ENCODE measurements at places on chromosomes 6 and 20. TPM values are rescaled to one million over a fixed set of nuclear protein-coding genes. Genes with fewer than 3 reads are reported as not detected.
A peak's percentile ranks its signal among the peaks of the same experiment; 100 is the strongest.

- DNase-seq, result no peak
Observed at GRCh38 chr6:107928984-107929383, 29.0 kb downstream of the SEC63 start.

GRCh38 chr20:24916412-24916811 is 32.7 kb upstream of the CST7 start:
- no peak for DNase-seq

GRCh38 chr6:37029249-37029971 is 24.0 kb downstream of the FGD2 start:
- peak; percentile 79 for DNase-seq

- DNase-seq, result no peak
Observed at GRCh38 chr20:50413088-50413500, 97.1 kb upstream of the PTPN1 start.

GRCh38 chr6:134574491-134574890 is 256.6 kb upstream of the SGK1 start:
- DNase-seq, result no peak

GRCh38 chr6:166955865-166956443 is 396 bp downstream of the RNASET2 start:
- no peak for DNase-seq

DNA sequence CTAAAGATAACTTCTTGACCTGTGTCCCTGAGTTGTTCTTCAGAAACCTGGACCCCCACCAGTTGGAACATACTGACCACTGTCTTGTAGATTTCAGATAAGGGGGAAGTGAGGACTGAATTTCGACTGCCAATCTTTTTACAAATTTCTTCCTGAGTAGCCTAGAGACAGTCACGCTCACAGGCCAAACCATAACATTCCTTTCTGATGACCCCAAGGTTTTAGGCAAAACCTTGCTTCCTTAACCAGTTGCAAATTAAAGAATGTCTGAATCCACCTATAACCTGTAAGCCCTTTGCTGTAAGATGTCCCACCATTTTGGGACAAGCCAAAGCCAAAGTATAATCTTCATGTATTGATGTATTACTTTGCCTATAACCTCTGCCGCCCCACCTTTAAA is 306.9 kb downstream of the LRFN2 start:
- no peak for DNase-seq

DNA sequence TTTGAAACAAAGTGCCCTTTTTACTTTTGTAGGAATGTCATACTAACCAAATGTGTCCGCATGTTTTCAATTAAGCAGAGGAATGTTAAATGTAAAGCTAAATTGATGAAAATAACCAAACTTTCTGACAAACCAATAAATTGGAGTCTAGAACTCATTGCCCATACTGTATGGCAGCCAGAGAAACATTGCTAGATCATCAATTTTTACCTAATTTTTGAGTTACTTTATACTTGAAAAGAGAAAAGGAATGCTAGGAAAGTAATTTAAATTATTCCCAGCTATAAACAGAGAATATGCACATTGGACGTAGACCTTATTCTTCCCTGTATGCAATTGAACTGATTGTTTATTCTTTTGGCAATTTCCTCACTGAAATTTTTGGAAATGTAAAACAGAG is 44.4 kb downstream of the RPS12 start:
- DNase-seq, result no peak

DNA sequence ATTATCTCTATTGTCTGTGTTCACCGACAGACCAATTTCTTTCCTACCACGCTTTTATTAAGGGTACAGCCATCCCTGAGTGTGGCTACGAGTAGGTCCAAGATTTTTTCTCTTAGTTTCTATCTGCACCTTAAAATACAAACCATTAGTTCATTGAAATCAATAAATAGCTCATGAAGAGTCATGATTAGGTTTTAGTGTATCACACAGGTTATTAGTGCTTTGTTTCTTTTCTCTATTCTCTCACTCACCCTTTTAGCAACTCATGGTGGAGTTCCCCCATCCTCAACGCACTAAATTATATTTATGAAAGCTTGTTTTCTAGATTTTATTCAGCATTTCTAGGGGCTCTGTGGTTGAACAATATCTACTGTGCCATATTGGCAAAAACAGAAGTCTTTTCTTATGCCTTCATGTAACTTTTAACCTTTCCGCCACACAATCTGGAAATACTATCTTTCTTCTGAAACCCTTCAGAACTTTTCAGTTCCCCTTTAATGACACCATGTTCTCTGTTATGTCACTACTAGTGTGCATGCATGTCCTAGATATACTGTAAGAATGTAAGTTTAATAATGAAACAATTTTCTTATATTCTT is 128.2 kb upstream of the LAMA2 start:
- no peak for DNase-seq

DNA sequence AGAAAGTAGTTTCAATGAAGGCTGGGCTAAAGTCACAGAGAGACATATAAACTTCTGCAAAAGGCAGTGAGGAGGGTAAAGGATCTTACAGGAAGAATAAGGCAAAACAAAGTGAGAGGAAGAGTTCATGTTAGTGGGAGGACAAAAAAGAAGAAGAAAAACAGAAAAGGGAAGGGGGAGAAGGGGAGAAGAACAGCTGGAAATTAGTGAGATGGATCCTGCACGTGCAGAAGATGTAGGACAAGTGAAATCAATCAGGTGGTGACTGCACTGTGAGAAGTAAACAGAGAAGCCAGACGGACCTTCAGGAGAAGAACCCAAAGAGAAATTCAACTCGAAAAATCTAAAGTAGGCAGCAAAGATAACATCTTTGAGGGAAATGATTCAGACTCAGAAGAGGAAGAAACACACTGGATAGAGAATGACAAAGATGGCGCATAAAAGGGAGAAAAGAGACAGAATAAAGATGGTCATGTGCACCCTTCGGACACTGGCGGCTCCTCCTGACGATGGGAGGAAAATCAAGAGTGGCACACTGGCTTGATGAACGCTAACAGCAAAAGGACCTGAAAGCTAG is 105.9 kb downstream of the MYB start:
- DNase-seq, result no peak

GRCh38 chr6:168709991-168710390 is 269.0 kb downstream of the SMOC2 start:
- no peak for DNase-seq

GRCh38 chr6:9360881-9361280 is 925.5 kb upstream of the SLC35B3 start:
- peak; percentile 10 for DNase-seq

DNA sequence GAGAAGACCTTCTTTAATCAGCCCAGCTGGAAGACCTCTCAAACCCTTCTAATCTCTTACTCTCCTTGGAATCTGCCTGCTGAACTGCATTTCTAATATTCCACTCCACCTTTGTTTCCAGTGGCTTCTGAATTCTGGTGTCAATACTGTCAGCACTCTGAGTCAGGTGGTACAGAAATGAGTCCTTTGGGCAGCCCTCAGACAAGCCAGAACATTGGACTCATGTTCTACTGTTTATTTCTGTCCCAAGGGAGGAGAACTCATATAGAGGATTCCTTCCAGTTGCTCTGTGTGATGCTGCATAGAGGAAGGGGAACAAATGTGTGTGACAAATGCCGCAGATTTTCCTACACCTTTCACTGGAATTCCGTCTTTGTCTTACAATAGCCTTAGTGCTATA is 114.8 kb downstream of the PHF3 start:
- peak; percentile 38 for DNase-seq

GRCh38 chr6:87837444-87837843 is 135.4 kb upstream of the AKIRIN2 start:
- DNase-seq, result no peak

GRCh38 chr20:61354901-61355495 is 102.9 kb downstream of the CDH4 start:
- no peak for DNase-seq

DNA sequence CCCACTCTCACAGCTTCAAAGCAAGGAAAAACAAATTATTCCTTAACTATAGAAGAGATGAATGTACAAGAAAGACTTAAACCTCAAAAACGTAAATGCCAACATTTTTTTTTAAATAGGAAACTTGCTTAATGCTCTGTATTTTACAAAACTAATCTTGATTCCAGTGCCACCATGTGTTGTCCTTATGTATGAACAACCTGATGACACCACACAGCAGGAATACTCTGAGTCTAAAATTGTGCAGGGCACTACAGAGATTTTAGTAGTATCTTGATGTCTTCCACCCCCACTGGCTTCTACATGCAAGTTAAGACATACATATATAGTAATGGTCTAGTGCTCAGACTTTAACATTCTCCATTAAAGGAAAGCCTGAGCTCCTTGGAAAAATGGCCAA is 46.2 kb downstream of the SRPK1 start:
- no peak for DNase-seq

DNA sequence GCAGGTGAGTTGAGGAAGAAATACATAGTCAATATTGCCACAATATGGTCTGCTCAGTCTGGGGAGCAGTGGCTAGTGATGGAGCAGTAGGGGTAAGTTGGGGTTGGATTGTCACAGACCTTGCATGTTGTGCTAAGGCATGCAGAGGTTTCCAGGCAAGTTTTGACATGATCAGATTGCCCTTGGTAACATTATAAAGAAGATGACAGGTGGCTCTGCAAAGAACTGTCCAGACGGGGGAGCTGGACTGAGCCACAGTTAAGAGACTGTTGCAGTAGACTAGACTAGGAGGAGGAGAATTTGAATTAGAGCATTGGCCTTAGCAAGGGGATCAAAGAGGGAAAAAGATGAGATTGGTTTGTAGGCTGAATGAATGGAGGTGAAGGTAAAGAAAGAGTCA is 23.4 kb downstream of the ATRN start:
- no peak for DNase-seq

- DNase-seq, result peak; percentile 79
Observed at GRCh38 chr20:32823078-32823477, 3.3 kb downstream of the MAPRE1 start.

- DNase-seq, result no peak
Observed at GRCh38 chr6:14217728-14218518, 100.4 kb downstream of the CD83 start.

- no peak for DNase-seq
Observed at GRCh38 chr6:139325686-139326085, 33.9 kb upstream of the TXLNB start.

- DNase-seq, result no peak
Observed at GRCh38 chr20:19024296-19025035, 188.0 kb upstream of the SLC24A3 start.

- DNase-seq, result peak; percentile 100
Observed at GRCh38 chr6:45697605-45698004, 318.1 kb downstream of the CLIC5 start.

DNA sequence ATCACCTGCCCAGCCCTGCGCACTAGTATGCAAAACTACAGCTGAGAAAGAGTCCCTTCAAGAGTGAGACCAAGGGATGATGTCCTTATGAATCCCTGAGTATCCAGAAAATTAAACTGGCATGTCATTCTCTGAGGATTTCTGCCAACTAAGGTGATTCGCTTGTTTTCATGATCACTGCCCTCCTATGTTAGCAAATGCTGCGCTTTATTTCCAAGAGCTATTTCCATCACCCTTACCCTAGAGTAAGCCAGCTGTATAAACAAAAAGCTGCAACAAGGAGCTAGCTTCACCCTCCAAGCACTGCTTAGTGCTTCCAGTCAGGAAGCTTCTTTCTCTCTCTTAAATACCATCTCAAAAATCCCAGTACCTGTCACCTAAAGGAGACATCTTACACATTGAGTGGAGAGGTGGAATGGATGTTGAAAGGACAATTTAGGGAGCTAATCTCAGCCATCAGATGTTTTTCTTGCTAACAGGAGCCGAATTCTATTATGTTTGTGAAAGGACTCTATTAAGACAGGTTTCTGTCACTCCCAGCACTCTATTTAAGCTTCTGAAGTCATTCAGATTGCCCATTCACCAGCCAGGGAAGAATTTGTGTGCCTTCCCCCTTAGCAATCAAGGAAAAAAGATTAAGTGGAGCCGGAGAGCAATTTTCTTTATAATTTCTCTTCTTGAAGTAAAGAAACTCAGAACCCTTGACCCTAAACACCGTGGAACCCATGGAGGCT is 322.2 kb downstream of the NRN1 start:
- DNase-seq, result peak; percentile 76

DNA sequence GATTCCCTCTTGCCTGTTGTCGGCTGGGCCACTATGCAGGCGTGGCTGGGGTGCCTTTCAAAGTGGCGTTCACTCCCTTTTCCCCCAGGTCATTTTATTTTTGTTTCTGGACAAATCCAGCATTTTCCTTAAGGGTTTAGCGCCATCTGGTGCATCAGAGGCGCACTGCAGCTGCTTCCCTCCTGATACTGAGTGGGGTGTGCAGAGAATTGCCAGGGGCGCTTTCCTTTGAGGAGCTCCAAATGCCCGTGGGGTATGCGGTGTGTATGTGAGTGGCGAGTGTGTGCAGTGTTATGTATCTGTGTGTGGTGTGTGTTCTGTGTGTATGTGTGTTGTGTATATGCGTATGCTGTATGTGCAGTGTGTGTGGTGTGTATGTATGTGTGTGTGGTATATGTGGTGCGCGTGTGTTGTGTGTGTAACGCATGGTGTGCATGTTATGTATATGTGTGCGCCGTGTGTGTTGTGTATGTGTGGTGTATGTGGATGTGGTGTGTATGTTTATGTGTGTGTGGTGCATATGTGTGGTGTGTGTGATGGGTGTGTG is 100.1 kb upstream of the AGPAT4 start:
- DNase-seq, result peak; percentile 55

GRCh38 chr6:159062564-159062945 is 17.8 kb upstream of the TAGAP start:
- no peak for DNase-seq

- DNase-seq, result peak; percentile 67
Observed at GRCh38 chr6:116266803-116267202, 12.9 kb downstream of the TSPYL1 start.

- DNase-seq, result peak; percentile 92
Observed at GRCh38 chr20:19735446-19735845, 22.6 kb upstream of the RIN2 start.

GRCh38 chr20:12201289-12201991 is 283.7 kb downstream of the BTBD3 start:
- DNase-seq, result no peak

GRCh38 chr6:47679322-47679906 is 19.0 kb upstream of the ADGRF4 start:
- no peak for DNase-seq

Gene MLIP
- 4.3 TPM for total RNA-seq

Gene TASP1
- total RNA-seq, result 6.3 TPM

Gene DDX43
- total RNA-seq, result not detected

Gene ANGPT4
- total RNA-seq, result not detected

Gene CENPW
- 17.8 TPM for total RNA-seq

Gene KCNK15
- total RNA-seq, result not detected

Gene TCP11
- total RNA-seq, result 0.23 TPM

Gene RSPH4A
- total RNA-seq, result 0.26 TPM

Gene PROKR2
- not detected for total RNA-seq

Gene SIGLEC1
- not detected for total RNA-seq

Gene WFDC12
- not detected for total RNA-seq

Gene RAMACL
- total RNA-seq, result not detected

Gene MMP24
- total RNA-seq, result 0.69 TPM

Gene SLC24A3
- 0.06 TPM for total RNA-seq

All from LHCN-M2 (cell line).